AG04449 (cell line): ENCODE measurements at places on chromosomes 4 and X.

GRCh38 chrX:78957768-78958130, 12.6 kb downstream of the P2RY10 start:
- DNase-seq: no peak

DNA sequence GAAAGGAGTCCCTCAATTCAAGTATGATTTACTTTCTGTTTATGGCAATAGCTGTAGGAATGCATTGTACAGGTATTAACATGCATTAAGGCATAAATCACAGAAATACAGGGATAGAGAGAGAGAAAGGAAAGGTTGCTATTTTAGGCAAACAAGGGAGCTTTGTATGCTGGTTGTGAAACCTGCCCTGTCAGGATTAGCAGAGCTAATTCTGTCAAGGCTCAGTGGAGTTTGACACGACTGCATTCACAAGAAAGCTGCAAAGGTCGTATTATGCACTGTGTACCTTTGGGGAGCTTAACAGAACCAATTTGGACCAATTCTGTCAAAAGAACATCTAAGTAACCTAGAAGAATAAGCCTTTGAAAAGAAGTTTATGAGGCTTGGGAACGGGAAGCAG, 239.3 kb downstream of the GRIA2 start:
- DNase-seq: no peak

- DNase-seq: no peak
Measured at GRCh38 chrX:44093431-44093830, 120.2 kb upstream of the NDP start.

DNA sequence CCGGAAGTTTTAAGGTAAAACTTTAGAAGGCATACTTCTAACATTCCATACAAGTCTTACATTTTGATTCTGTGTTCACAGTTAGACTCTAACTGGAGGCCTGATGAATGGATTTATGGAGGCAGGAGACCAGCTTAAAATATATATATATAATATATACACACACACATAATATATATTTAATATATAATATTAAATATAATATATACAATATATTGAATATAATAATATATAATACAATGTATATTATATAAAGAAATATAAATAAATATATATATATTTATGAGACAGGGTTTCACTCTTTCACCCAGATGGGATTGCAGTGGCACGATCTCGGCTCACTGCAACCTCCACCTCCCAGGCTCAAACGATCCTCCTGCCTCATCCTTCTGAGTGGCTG, 7.9 kb upstream of the CTSO start:
- DNase-seq: no peak

DNA sequence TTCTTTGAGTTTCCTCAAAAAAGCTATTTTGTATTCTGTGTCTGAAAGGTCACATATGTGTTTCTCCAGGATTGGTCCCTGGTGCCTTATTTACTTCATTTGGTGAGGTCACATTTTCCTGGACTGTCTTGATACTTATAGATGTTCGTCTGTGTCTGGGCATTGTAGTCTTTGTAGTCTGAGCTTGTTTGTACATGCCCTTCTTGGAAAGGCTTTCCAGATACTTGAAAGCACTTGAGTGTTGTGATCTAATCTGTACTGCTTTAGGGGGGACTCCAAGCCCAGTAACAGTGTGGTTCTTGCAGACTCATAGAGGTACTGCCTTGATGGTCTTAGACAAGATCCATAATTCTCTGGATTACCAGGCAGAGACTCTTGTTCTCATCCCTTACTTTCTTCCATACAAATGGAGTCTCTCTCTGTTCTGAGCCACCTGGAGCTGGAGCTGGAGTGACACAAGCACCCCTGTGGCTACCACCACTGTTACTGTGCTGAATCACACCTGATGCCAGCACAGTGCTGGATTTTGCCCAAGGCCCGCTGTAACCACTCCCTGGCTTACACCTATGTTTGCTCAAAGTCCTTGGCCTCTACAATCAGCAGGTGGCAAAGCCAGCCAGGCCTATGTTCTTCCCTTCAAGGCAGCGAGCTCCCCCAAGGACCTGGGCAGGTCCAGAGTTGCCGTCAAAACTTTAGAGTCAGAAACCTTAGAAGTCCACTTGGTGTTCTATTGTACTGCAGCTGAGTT, 72.3 kb upstream of the EFHC2 start:
- DNase-seq: no peak

DNA sequence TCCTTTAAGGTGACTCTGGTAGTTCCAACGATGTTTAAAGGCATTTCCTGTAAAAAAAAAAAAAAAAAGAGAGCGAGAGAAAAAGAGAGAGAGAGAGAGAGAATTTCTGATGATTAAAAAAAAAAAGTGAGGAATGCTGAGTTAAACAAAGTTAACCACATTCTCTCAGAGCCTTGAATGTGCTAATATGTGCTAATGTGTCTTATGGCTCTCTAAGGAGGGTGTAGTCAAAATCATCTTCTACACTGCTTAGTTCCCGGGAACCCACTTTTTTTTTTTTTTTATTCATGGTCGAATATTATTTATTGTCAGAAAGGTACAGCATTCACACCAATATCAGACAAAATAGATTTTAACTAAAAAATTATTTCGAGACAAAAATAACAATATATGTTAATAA, 111.7 kb downstream of the SNCA start:
- no peak for DNase-seq

GRCh38 chr4:132839070-132839469, 310.0 kb upstream of the PCDH10 start:
- DNase-seq: no peak

DNA sequence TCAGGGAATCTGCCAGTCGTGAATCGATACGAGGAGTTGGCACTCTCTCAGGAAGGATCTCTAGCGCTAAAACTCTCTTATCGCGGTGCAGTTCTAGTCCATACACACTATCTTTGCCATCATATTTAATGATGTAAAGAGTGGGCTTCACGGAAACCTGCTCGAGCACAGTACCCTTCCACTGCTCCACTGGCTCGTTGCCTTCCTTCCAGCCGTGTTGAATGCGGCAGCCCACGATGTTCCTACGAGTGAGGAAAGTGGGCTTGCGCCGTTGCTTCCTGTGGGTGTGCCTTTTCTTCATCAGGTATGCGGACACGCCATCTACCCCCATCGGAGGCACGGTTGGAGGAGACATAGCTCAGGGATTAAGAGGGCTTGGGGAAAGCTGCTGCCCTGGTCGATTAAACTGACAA, 661 bp downstream of the SPIN4 start:
- DNase-seq: no peak
